ENCODE measurements at places on chromosomes 3 and 15.

DNA sequence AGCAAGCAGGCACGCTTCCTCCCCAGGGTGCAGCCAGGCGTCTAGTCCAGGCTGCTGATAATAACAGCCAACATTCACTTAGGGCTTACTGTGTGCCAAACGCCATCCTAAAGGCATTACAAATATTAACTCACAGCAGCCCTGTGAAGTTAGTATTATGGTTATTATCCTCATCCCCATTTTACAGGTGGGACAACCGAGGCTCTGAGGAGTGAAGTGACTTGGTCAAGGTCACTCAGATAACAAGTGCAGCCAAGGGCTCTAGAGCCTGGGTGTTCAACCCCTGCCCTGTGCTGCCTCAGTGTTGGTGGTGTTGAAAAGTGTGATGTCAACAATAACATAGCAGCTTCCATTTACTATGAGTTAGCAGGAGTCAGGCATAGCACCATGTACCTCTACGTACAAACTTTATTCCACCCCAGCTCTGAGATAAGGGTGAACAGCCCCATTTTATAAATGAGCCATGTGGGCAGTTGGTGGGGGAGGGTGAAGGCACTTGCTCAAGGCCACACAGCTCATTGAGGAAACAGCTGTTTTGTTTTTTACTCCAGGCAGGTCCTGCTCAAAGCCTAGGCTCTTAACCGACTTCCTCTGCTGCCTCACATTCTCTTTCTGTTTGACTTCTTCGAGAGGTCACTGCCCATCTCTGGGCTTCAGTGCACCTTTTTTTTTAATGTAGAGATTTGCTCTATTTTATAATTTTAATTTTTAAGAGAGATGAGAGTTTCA is 24.0 kb upstream of the TRH start:
- no peak for DNase-seq

DNA sequence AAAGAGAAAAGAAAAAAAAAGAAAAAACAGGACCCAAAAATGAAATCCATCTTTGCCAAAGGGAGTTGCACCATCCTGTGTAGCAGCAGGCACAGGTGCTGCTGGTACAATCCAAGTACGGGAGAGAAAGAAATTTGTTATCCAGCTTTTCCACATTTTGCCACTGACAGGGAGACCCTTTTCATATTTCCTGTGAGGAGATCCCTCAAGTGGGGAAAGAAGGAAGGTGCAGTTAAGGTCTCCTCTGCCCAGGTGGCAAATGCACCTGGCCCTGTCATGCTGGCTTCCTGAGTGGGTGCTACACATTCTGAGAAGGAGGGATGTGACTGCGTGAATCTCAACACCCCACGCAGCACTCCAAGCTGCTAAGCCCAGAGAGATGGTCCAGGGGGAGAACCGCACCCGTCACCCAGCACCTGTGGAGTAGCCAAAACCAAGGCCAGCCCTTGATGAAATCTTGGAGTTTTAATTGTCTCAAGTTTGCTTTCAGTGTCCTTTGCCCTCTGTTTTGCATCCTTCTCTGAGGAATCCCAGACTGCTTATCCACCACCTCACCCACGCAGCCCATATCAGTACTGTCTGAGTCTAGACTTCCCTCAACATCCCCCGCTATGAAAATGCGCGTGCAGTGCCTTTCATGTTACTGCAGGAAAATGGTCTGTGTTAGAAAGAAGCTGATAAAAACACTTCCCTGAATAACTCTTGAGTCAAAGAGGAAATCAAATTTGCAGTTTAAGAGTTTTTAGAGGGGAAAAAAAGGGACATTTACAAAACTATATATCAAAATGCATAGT is 141.9 kb upstream of the THBS1 start:
- no peak for DNase-seq

DNA sequence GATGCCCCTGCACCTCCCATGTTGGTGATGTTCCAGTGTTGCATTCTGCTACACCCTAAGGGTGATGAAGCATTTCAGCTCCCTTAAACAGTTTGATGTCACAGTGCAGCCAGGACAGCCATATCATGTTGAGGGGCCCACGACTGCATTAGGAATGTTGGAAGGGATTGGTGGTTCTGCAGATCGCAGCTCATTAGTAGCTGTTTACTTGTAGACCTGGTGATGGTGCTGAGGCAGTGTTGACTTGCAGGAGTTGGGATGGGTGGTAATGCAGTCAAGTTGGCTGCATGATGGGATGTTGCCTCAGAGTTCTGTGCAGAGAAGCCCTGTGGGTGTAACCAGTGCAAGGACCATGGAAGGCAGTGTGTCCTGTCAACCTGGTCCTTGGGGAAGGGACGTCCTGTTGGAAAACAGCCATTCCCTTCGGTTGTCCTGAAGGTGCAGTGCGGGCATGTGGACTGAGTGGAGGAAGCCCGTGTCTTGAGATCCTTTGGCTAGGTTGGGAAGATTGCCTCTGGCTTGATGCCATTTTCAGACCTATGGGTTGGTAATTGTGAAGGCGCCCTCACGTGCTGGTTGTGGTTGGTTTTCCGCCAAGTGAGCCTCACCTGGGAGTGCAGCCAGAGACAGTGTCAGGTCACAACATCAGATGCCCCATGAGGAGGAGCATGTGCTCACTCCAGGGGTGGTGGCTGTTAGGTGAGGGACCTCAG is 100.7 kb downstream of the SNRPN start:
- no peak for DNase-seq

- no peak for DNase-seq
These were observed 40.8 kb upstream of the KLF13 start for GRCh38 chr15:31285772-31286261.

DNA sequence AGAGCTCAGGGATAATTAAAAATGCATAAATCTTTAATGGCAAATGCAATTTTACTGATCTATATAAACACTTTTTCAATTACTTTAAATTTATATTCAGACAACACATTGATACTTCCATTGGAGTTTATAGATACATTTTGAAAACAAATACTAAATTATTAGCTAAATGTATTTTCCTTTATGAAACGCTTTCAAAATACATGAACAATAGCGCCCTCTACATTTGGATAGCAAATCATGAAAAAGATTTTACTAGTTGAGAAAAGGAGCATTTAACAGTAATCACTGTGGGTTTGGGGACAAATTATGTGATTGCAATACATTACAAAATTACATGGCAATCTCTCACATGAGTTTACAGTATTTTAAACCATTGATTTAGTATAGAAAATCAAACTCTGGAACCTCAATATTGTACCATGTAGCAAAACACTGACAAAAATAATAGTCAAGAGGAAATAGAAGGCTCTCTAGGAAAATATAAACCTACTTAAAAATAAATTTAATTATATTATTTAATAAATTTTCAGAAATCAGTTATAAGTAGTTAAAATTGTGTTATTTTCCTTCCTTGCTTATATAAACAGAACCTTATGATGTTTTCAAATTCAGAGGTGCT is 207.9 kb downstream of the ZIC1 start:
- DNase-seq = no peak

DNA sequence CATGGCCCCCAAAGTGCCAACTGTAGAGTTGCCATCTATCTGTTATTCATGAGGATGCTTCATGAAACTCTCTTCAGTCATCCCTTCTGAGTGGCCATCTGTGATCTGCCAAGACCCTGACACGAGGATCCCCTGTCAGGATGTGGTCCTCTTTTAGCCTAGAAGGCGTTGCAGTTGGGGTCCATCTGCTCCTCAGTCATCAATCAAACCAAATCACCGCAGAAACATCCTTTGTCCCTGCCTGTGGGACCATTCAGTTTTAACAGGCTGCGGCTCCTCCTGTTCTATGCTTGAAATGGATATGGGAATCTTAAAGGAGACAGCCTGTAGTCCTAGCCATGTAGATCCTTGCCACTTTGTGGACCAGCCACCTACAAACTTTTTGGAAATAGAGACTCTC is 5.9 kb upstream of the RPS27L start:
- no peak for DNase-seq

DNA sequence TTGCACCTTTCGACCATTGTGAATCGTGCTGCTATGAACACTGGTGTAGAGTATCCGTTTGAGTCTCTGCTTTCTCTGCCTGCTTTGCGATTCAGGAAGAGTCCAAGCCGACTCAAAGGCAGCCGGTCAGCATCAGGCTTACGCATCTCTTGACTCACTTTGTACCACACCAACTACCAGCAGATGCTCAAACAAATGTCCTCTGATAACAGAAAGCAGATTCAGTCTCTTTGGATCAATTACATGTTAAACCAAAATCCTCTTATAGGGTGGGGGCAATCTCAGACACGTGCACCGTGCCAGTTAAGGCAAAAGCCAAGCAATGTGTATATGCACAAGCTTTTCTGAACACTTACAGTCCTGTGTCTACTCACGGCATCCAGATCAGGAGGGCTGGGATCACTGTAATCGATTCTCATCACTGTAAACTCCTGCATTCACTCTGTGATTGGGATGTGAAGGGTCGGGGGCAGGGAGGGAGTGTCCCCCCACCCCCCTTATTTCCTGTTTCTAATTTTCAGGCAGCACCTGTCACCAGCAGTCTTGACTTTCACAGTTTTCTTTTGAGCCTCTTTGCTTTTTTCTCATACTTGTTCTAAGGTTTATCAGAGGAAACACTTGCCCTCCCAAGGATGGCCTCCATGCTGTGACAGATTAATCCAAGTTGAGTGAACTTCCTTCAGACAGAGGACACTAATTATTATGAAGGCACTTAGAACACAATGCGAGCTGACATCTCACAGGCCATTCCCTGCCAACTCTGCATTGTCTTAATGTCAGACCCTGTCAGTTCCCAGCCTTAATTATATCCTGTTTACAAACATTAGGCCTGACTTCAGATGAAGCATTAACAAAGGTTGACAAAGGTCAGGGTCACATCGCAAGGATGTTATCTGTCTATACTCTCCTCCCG is 153.5 kb downstream of the MECOM start:
- DNase-seq = no peak

DNA sequence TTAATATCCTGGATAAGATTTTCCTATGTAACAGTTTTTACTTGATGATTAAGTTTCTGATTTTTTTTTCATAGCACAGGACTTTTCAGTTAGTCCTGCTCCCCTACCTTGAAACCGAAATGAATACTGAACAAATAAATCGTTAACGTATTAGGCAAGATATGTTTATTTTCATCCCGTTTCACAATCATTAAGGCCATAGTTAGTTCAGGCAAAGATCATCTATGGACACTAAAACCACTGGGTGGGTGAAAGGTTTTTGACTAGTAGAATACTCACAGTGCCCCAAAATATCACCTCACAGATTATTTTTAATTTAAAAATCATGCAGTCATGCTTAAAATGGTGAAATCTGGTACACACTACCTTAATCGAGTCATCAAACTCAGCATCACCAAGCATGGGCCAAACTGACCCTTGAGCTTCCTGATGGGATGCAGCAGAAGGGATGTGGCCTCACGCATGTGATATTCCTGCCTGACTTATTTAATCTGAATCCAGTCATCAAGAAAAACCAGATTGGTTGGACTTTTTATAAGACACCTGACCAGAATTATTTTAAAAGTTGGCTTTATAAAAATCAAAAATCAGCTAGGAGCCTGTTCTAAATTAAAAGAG is 365.0 kb downstream of the LPP start:
- no peak for DNase-seq

- no peak for DNase-seq
These were observed 33.0 kb upstream of the TEX264 start for GRCh38 chr3:51637941-51638471.

GRCh38 chr15:88124199-88124598 is 132.3 kb downstream of the NTRK3 start:
- no peak for DNase-seq

DNA sequence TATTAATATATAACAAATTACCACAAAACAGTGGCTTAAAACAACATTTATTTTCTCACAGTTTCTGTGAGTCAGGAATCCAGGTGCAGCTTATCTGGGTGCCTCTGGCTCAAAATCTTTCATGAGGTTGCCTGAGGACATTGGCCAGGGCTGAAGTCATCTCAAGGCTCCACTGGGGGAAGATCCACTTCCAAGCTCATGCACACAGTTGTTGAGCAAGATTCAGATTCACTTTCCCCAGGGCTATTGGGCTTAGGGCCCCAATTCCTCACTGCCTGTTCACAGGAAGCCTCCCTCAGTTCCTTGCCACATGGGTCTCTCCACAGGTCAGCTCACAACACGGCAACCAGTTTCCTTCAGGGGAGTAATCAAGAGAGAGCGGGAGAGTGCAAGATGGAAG is 35.0 kb downstream of the RFTN1 start:
- DNase-seq = no peak

- DNase-seq = no peak
These were observed 24.7 kb downstream of the SLC15A2 start for GRCh38 chr3:121918779-121919483.

GRCh38 chr15:77606142-77607034 is 26.3 kb downstream of the LINGO1 start:
- DNase-seq = no peak

DNA sequence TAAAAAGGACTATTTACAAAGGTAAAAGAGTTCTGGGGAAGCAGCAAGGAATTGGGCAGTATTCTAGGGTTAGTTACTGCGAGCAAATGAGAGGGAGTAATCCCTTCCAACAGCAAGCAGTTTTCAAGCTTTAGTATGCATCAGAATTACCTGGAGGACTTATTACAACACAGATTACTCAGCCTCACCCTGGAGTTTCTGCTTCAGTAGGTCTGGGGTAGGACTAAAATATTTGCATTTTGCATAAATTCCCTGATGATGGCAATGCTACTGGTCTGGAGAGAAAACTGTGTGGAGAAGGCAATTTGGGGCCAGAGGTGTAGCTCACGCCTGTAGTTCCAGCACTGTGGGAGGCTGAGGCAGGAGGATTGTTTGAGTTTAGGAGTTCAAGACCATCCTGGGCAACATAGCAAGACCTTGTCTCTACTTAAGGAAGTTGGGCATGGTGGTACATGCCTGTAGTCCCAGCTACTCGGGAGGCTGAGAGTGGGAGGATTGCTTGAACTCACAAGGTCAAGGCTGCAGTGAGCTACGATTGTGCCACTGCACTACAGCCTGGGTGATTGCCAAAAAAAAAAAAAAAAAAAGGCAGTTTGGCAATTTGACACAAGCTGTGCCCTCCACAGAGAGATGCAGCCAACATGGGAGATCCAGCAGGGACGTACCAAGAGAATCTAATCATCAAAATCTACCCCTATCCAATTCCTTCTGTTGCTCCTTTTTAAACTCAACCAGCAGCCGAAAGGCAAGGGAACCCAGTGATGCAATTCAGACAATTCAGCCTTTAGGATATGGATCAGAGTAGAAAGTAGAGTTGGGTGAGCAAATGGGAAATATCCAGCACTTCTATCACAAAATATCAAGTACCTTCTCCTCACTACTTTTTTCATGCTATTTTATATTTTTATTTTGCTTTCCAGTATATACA is 27.1 kb upstream of the AP4E1 start:
- no peak for DNase-seq
